Islet precursor cell (in vitro differentiated cells): ENCODE measurements at places on chromosomes 6 and 20.

- no peak for DNase-seq
Observed at GRCh38 chr20:41903586-41903985, 285.4 kb upstream of the CHD6 start.

DNA sequence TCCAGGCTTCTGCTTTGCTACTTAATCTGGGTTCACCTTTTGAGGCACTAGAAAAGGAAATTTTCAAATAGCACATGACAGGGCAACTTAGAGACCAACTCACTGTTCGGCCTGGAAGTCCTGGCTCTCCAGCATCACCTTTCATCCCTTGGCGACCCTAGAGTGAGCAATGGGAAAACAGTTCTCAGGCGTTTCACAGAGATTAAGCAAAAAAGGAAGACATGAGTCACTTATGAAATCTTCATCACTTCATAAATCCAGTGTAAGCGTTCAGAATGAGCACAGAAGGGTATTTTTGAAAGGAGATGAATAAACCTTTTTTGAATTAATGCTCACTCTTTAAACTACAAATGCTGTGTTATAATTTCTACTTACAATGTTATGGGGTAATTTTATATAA is 104.0 kb downstream of the COL12A1 start:
- no peak for DNase-seq

GRCh38 chr20:51206032-51206662 is 183.2 kb upstream of the KCNG1 start:
- peak; percentile 11 for DNase-seq

DNA sequence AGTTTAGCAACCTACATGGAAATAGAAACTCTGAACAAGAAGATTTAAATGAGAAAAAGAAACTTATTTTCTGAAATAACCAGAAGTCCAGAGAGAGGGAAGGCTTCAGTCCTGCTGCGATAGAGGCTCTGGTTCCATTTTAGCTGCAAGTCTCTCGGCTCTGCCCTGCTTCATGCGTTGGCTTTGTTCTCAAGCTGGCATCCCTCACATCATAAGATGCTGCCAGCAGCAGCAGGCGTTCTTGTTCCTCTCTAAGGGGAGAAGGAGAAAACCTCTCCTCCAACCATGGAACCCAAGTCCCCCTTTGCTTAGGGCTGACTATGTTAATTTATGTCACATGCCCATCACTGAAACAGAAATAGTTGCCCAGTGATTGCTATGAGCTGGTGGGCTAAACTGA is 46.4 kb upstream of the PMEPA1 start:
- peak; percentile 26 for DNase-seq

GRCh38 chr20:24678351-24679106 is 209.1 kb downstream of the SYNDIG1 start:
- peak; percentile 52 for DNase-seq

GRCh38 chr20:60999250-60999649 is 252.8 kb upstream of the CDH4 start:
- no peak for DNase-seq

GRCh38 chr20:58650181-58650775 is 805 bp upstream of the STX16 start:
- no peak for DNase-seq

- DNase-seq = no peak
Observed at GRCh38 chr6:29584821-29585220, at the start of gene OR2H2. Gene OR2H2, plus strand, starts transcription at chr6:29585121. Its CDS starts 2,824 bp downstream, at chr6:29587945.

- DNase-seq = no peak
Observed at GRCh38 chr6:130029163-130029562, 10.8 kb downstream of the L3MBTL3 start.

- no peak for DNase-seq
Observed at GRCh38 chr6:127690588-127690987, 113.6 kb downstream of the C6orf58 start.

DNA sequence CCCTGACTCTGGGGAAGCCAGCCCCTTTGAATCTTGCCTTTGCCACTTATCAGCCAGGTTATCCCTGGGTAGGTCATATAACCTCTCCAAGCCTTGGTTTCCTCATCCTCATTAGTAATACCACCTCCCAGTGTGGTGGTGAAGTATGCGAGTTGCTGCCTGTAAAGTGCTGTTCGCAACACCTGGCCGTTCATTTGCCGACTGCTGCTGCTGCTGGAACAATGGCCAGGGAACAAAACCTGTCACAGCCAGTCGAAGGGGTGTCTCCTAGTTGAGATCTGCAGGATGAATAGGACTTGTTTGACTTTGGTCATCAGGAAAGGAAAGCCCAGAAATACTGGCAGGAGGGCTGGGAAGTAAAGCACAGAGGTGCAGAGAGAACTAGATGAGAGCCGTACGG is 6.1 kb downstream of the MANBAL start:
- DNase-seq = no peak

DNA sequence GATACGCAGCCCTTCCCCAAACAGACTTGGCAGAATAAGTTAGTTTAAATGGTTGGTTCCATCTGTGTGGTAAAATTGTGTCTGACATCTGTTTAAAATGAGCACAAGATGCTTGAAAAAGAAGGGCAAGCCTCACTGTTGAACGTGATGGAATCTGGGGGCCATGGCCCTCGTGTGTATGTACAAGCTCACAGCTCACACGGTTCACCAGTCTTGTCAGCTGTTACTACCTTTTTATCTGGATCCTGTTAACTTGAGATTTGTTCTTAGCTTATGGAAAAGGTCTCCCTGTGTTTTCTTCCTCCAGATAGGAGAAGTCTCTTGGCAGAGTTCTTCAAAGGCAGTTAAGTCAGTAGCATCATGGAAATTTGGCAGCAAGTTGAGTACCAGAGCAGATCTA is 270.6 kb downstream of the KHDC1L start:
- no peak for DNase-seq

- no peak for DNase-seq
Observed at GRCh38 chr6:2054516-2055067, 190.8 kb downstream of the GMDS start.

DNA sequence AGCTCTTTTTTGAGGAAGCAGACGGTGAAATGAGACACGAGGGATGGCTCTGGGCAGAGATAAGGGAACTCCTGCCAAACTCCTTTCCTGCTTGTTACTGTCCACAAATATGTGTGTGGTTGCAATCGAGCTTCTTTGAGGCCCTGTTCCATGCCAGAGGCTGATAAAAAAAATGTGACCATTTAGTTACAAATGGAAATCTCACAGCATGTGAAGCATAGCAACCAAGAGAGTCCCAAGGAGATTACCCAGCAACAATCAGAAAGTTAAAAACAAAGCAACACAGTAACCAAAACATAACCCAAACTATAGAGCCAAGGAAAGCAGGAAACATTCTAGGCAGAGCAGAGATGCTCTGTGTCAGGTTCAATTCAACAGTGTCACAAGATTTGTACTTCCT is 35.4 kb upstream of the HMGN3 start:
- no peak for DNase-seq

DNA sequence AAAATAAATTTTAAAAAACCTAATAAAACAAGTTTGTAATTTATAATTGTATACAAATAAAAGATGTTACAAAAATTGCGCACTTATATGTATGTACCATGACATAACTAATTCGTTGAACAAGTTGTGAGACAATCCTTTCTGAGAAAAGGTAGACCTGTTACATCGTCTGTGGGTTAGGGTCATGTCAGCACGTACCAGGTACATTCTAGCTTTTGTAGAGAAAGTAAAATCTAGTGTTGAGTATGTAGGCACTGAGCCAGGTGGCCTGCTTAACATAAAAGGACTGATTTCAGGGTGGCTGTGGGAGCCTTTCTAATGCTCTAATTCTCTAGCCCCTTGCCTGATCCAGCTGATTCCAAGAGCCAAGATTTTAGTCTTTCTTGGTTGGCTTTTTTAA is 10.4 kb downstream of the RPL7L1 start:
- DNase-seq = no peak

DNA sequence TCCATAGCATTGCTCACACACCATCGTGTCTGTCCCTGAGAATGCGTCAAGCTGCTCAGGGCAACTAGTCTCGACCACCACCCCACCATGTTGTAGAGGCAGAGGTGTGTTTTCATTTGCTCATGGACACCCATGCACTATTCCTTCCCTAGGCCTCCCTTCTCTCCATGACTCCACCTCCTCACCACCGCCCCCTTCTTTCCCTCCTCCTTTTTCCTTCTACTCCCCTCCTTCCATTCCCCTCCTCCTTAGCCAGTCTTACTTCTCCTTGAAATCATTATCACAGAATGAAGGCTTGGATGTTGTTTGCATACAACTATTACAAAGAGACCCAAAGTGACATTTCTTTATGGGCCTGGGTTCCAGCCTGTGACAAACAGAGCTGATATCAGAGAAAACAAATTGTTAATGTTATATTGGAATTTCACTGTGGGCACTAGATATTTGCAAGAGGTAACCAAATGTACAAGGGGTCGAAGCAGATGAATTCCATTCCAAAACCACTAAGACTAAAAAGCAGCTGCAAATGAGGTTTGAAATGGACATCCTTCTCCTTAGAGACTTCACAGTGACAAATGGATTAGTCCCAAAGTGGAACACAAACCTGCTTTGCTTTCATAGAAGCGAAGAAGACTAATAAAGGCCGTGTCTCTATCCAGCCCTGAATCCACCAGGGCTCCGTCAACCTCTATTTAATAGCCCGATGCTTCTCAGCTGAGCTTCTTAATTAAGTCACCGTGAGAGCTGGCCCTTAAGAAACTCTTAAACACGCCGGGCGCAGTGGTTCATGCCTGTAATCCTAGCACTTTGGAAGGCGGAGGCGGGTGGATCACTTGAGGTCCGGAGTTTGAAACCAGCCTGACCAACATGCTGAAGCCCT is 275.8 kb upstream of the SULF2 start:
- no peak for DNase-seq

GRCh38 chr20:59356662-59357165 is 56.3 kb downstream of the EDN3 start:
- no peak for DNase-seq

- DNase-seq = no peak
Observed at GRCh38 chr20:32168184-32168910, 39.2 kb downstream of the PLAGL2 start.

GRCh38 chr6:2216794-2217383 is 28.5 kb downstream of the GMDS start:
- DNase-seq = no peak

DNA sequence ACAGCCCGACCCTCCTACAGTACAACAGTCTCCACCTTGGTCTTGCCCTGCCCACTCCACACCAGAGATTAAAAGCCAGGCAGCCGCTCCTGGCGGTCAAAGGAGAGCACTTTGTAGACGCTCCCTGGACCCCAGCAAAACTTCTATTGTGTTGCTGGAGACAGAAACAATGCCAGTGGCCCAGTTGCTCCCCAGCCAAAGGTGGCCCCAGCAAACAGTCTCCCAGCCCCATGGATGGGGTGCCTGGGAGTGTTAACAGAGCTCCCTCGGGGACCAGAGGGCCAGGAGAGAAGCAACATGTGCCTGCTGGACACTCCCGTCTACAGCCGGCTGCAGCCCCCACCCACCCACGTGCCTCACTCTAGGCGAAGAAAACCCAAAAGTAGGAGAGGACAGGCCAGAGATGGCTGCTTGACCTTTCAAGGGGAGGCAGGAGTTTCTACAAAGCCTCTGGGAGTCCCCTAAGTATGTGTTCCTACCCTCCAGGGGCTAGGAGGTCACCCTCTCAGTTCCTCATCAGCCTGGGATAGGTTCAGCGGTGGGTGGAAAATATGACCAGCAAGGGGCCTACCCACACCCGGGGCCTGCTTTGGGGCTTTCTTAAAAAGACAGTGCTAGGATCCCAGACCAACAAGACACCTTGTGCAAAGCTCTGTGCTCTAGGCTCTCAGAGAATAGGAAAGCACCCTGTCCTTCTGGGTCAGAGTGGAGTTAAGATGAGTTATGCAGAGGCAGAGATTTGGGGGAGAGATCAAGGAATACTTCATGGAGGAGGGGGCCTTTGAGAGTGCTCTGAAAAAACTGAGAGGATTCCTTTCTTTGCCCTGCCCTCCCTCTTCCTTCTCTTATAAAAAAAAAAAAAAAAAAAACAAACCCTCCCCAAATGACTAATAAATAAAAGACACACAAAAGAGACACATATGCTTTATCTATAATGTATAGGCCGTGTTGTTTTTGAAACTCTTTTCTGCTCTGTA is 19.0 kb upstream of the PREX1 start:
- no peak for DNase-seq

DNA sequence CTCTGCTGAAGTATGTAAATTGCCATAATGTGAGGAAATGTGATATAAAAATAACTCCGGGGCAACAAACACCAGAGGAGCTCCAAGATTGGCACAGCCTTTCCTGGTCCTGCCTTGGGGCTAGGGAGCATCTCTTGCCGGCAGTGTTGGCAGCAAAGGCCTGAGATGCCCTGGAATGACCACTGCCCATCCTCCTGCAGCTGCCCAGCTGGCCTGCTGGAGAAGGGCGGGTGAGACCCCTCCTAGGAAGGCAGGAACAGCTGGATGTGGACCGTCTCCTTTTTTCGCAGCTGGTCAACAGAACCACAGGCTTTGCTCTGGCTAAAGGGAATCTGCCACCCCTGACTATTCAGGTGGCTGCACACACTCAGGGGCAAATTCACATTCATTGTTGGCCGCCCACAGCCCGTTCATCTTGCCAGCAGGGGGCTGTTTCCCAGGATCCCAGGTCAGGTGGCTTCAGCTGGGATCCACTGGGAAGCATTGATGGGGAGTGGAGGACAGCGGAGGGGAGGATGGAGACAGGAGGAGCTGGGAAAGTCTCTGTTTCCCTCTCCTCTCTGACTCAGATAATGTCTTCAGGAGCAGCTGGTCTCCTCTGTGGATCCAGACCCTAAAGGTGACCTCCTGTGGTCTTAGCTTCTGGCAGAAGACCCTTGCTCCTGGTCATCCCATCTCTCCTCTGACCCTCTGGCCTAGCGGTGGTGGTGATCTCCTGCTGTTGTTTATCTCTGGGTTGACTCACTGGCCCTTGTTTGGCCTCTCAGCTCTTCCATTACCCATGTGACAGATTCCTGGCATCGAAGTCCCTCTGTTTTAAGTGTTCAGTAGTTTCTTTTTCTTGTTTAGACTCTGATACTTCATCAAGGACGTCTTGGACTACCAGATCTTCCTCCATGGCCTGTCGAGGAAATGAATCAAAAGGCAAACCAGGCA is 336.7 kb downstream of the DHX35 start:
- DNase-seq = no peak

DNA sequence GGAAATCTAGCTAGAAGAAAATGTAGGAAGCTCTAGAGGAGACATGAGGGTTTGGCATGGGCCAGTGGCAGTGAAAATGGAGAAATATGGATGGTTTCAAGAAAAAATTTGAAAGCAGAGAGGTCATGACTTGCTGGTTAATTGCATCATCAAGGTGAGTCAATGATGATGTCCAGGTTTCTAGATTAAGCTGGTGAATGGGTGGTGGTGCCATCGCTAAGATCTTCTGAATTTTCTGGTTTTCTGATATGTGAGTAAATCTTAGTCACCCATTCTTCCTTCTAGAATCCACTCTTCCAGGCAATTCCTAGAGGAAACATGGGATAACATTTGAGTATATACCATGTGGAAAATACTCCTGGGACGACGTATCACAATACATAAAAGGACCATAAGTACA is 25.0 kb downstream of the SH3BGRL2 start:
- no peak for DNase-seq
